ENCODE measurements at places on chromosomes 6 and 20.
A peak's percentile ranks its signal among the peaks of the same experiment; 100 is the strongest.

- no peak for DNase-seq
Observed at GRCh38 chr6:85751374-85752055, 108.8 kb upstream of the SYNCRIP start.

GRCh38 chr20:62274332-62274950 is 28.4 kb upstream of the ADRM1 start:
- peak; percentile 76 for DNase-seq

GRCh38 chr6:157066781-157067491 is 256.4 kb downstream of the TMEM242 start:
- DNase-seq, result no peak

GRCh38 chr6:137305691-137306090 is 86.5 kb upstream of the IFNGR1 start:
- no peak for DNase-seq

DNA sequence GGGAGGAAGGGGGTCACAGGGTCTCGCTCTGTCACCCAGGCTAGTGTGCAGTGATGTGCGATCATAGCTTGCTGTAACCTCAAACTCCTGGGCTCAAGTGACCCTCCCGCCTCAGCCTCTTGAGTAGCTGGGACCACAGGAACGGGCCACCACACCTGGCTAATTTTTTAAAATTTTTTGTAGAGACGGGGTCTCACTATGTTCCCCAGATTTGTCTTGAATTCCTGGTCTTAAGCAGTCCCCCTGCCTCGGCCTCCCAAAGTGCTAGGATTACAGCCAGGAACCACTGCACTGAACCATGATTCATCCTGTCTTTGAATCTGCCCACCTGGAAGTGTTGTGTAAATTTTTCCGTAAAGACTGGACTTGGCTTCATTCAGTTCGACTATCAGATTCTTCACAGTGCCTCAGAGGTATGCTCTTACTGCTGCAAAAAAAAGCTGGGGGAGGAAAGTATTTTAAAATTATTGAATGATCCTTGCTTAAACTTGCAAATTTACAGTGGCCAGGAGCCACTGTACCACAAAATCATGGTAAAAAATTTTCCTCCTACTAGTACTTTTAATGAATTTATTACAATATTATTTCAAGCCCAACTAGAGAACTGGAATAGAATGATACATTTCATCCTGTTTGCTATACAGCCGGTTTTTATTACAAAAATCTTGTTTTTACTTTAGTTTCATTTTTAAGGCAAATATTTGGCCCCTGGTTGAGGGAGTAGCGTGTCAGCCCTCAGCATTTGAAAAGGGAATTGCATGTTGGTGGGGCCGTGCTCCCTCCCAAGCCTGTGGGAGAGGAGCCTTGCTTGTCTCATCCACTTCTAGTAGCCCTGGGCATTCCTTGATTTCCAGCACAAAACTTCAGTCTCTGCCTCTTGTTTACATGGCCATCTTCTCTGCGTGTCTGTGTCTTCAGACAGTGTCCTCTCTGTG is 202.5 kb upstream of the SGK1 start:
- no peak for DNase-seq

DNA sequence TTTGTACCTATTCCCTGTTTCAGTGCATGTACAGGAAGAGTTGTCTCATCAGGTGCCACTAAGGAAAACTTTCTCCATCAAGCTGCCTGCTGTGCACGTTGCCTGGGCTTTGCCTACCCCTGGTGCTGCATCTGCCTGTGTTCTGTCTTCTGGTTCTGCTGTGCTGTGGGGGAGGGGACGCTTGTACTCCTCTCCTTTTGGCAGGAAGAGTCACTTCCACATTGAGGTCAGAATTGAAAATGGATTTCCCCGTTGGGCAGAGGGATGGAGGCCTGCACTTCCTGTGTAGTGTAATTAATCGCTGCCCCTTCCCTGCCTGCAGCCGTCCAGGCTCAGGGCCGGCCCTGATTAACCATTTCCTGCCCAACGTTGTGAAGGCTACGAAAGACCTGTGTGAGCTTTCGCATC is 153.3 kb downstream of the SCML4 start:
- peak; percentile 34 for DNase-seq

DNA sequence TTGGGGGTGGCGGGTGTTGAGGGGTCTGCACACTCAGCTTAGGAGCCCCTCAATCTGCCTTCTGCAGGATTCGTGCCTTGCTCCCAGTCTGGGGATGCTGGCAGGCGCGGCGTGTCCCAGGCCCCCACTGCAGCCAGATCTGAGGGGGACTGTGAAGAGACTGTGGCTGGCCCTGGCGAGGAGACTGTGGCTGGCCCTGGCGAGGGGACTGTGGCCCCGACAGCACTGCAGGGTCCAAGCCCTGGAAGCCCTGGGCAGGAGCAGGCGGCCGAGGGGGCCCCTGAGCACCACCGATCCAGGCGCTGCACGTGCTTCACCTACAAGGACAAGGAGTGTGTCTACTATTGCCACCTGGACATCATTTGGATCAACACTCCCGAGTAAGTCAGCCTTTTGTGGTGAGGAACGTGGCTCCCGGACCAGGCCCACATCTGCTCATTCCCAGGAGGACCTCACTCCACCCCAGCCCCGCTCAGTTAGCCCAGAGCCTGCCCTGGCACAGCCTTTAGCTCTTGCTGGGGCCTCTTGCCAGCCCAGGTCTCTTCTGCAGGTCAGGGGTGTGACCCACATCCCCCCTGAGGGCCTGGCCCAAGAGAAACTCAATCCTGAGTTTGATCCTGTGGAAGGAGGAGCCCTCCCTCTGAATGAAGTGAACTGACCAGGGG is 1.1 kb downstream of the EDN3 start:
- DNase-seq, result no peak

DNA sequence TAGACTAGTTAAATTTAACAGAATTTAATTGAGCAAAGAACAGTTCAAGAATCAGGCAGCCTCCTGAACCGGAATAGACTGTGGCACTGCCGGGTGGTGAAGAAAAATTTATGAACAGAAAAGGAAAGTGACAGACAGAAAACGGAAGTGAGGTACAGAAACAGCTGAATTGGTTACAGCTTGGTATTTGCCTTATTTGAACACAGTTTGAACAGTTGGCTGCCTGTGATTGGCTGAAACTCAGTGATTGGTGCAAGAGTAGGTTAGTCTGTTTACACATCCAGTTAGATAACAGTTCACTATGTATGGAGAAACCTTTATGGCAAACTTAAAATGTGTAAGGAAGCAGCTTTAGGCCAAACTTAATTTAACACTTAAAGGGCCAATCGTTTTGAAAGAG is 116.0 kb upstream of the CITED2 start:
- no peak for DNase-seq

All from putamen (tissue), 1 donor.